ENCODE measurements at places on chromosomes 3 and 15.

DNA sequence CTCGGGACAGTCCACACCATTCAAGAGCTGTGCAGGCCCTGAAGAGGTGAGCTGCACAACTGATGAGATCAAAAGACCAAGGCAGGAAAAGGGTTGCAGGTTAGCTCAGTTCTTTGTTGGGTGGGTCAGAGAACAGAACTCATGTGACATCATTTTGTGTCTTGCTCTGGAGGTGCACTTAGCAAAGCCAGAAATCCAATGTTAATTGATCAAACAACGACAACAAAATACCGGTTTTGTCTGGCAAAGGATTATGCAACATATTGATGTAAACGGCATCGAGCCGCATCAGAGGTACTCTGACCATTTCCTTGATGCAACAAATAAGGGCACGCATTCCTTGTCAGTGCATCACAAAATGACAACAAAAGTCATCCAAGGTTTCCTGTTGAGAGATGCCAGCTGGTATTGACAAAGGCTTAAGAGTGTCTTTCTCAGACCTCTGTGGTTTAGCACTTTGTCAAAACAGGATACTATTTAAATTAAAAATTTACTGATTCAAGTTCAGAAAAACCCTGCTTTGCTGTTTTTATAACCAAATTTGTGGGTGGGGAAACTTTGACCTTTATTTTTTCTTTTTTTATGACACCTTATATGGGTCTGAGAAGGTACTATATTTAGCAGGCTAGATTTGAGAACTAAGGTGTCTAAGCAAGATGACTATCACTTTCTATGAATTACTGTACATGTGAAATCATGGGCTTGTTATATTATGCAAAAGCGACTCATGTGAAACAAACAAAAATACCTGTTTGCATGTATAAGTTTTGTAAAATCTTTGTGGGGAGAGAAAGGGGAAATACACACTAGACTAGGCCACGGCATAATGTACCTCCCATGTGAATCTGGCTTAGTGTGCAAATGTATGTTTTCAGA, 496.1 kb downstream of the FOXP1 start:
- DNase-seq: peak; percentile 61

- no peak for DNase-seq
These were observed 368.4 kb downstream of the MECOM start for GRCh38 chr3:169295126-169295525.

DNA sequence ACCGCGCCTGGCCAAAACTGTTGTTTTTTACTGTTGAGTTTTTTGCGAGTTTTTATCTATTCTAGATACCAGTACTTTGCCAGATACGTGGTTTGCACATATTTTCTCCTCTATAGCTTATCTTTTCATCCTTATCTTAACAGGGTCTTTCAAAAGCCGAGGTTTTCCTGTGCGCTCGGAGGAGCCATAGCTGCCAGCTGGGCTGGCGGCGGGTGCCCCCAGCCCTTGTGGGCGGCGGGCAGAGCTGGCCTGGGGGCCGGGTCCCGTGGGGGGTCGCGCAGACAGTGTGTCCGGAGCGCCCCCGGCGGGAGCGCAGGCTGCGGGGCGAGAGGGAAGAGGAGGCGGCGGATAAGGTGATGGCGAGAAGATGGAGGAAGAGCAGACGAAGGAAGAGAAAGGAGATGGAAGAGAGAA, 11.1 kb upstream of the EIF4A2 start:
- DNase-seq: no peak

- no peak for DNase-seq
These were observed 239.5 kb downstream of the GAP43 start for GRCh38 chr3:115862849-115863248.

GRCh38 chr15:47754312-47754711, 37.0 kb downstream of the SEMA6D start:
- DNase-seq: no peak

DNA sequence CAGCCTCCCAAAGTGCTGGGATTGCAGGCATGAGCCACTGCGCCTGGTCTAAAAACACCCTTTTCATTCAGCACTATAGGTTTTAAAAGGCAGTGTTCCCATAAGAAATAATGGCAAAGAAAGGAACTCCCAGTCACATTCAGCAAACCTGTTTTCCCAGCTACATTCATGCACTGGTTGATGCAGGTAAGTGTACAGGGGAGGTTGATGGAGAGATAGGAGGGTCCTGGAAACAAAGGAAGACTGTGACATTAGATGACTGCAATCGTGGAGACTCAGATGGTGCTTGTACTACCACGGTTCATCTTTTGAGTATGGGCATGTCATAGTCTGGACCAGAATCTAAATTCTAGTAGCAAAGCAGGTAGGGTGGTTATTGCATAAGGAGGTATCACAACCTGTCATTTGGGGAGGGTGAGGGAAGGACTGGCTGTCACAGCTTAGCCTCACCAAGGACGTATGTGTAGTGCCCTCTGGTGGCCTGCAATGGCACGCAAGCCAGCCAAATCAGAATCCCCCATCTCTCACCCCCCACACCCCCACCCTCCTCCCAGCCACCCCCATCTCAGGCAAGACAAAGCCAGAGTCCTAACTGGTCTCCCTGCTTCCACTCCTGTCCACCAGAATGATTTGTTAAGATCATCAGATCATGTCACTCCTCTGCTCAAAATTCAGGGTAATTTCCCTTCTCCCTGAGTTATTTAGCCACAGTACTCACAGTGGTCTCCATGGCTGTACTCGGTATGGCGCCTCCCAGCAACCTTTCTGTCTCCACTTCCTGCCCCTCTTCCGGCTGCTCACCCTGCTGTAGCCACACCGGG, 28.8 kb upstream of the UBL7 start:
- peak; percentile 60 for DNase-seq
